CD4-positive, alpha-beta T cell treated with Interferon gamma for 1 hour (primary cell): ENCODE measurements at places on chromosomes 7 and 10.

DNA sequence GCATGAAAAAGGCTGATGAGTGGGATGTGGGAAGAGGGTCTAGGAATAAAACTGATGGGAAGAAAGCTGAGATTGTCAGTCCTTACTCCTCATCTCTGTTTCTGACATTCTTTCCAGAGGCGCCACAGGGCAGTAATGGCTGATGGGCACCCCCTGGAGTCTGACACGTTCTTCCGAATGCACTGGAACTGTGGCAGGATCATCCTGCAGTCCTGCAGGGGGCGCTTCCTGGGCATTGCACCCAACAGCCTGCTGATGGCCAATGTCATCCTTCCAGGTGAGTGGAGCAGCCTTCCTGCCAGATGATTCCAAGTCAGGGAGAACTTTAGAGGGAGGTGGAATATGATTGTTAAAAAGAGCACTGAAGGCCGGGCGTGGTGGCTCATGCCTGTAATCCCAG, 4.8 kb downstream of the FSCN3 start:
- no peak for DNase-seq

GRCh38 chr10:99389729-99390480, 40.5 kb downstream of the GOT1 start:
- DNase-seq: no peak

DNA sequence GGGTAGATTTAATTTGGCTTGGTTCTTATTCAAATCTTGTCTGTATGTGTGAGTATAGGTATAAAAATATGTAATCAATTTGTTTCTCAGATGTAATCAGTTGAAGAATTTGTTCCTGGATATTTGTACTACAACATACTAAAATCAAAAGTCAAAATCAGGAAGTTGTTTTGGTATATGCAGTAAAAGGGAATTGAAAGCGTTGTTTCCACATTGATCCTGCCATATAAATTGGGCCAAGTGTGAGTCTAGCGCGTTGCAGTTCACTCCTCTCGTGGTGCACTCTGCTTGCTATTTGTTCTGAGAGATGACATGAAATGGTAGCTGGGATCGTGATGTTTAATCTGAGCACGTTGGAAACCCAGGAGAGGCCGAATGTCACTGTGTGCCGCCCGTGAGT, 55.9 kb downstream of the SHH start:
- no peak for DNase-seq

DNA sequence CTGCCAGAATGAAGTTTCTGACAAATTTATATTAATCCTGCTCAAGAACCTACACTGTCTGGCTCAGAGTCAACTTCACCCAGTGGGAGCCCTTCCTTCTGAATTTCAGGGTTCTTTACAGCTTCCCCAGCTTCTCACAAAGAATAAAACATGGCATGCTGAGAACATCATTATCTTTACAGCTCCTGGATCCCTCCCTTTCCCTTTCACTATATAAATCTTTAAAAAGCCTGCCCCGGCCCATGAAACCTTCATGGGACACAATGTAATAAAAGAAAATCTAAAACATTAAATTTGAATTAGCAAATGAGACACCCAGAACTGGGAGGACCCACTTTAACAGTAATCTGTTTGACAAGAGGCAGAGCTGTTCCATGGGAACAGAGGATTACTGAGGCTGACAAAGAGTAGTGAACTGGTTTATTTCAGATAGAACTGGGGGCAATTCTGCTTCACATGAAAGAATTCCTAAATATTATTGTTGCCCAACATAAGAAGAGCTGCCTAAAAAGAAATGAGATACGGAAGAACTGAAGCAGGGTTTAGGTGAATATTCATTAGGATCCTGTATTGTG, 222.8 kb downstream of the THSD7A start:
- DNase-seq: no peak

GRCh38 chr7:129955993-129956543, 3.3 kb upstream of the UBE2H start:
- no peak for DNase-seq

GRCh38 chr10:73653701-73654100, 2.1 kb downstream of the SYNPO2L start:
- DNase-seq: no peak

DNA sequence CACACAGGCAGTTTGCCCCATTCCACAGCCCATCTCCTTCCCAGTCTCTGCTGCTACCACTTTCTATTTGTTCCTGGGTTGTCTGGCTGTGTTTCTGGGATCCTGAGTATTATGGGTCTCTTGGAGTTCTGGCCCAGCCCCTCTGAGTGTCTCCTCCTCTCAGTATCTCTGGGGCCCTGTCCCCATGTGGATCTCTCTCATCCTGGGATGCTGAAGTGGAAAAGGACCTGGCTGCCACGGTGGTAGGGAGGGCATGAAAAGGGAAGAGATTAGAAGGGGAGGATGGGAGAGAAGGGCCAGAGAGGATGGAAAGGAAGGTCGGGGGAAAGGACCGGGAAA, 54.5 kb upstream of the LBX1 start:
- no peak for DNase-seq

GRCh38 chr10:29266641-29267040, 22.2 kb upstream of the LYZL1 start:
- no peak for DNase-seq

DNA sequence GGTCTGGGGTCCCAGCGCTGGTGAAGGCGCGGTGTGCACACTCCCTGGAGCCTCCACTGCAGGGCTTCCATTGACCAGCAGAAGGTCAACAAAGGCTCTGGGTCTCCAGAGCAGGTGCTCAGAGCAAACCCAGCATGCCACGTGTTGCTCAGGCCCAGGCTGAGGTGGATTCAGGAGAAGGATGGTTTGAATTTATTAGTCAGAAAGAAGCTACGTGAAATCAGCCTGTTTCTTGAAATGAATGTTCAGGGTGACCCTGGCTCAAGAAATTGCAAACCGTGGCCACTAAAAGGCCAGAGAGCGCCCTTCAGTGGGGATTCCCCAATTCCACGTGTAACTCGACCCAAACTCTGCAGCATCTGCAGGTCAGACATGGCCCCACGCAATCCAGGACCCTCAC, 82.7 kb upstream of the PFKP start:
- no peak for DNase-seq

DNA sequence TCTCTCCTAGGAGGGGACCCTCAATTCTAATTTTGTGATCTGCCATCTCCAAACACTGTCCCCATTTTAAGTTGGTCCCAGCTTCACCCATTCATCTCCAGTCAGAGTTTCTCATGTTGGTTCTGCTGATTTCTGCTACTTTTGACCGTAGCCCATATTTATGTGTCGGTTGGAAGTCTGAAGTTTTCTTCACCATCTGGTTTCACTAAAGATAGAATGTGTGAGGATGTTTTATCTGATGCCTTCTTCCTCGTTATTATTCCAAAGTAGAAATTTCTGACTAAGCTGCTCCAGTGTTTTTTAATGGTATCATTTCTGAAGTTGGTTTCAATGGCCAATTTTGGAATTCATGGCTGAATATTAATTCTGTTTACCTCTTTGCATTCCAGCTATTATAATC, 21.3 kb upstream of the IFIT2 start:
- no peak for DNase-seq

- no peak for DNase-seq
Measured at GRCh38 chr7:1108264-1108920, 20.5 kb downstream of the GPER1 start.

- no peak for DNase-seq
Measured at GRCh38 chr7:73991522-73992100, 36.4 kb upstream of the ELN start.
